Naive B cell (primary cell): ENCODE measurements at places on chromosomes 5 and 9.
A peak's percentile ranks its signal among the peaks of the same experiment; 100 is the strongest.

DNA sequence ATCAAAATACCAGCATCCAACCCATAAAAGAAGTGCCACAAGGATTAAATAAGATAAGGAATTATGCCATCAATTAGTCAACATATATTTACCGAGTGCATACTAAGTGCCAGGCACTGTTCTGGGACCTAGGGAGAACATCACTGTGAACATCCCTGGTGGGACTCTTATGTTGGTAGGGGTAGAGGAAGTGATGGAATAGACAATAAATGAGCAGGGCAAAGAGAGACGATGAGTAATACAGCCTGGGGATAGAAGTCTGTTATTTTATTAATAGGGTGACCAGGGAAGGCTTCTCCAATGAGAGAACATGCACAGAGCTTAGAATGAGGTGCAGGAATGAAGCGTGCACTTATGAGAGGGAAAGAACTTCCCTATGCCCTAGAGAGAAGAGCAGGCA lies 47.4 kb upstream of the VLDLR start:
- no peak for DNase-seq

- DNase-seq, result no peak
Measured at GRCh38 chr5:115349001-115349817, 52.8 kb upstream of the CCDC112 start.

DNA sequence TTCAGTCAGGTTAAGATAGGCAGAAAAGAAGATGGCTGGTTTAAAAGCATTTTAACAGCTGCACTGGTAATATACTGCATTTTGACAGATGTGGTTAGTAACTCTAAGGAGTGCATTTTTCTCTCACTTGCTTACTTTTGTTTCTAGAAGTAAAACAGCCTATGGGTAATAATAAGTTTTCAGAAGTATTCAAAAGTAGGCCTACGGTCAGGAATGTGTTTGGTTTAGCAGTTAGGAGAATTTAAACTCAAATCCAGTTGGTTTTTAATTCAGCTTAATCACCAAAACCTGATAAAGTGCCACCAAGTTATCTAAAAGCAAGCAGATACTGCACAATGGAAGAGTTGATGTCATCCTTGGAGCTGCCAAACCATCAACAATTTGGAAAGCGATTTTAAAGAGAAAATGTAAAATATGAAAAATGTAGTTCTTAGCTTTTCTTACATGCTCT lies 160.3 kb downstream of the ARSB start:
- no peak for DNase-seq

DNA sequence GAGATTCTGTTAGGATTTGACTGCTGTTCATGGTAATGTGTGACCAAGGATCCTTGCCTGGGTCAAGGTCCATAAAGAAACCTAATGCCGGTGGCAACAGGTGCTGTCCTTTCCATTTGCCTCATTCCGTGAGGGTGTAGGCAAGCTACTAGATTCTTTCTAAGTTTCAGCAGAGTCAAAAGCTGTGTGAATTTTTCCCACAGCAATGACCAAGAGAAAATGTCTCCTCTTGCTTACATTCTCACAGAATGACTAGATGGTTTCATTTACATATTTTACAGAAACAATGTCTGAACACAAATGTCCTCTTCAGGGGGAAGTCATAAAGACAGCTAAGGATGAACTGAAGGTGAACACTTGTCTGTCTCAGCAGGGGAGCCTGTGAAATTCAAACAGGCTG lies 75.3 kb upstream of the SV2C start:
- DNase-seq, result no peak

DNA sequence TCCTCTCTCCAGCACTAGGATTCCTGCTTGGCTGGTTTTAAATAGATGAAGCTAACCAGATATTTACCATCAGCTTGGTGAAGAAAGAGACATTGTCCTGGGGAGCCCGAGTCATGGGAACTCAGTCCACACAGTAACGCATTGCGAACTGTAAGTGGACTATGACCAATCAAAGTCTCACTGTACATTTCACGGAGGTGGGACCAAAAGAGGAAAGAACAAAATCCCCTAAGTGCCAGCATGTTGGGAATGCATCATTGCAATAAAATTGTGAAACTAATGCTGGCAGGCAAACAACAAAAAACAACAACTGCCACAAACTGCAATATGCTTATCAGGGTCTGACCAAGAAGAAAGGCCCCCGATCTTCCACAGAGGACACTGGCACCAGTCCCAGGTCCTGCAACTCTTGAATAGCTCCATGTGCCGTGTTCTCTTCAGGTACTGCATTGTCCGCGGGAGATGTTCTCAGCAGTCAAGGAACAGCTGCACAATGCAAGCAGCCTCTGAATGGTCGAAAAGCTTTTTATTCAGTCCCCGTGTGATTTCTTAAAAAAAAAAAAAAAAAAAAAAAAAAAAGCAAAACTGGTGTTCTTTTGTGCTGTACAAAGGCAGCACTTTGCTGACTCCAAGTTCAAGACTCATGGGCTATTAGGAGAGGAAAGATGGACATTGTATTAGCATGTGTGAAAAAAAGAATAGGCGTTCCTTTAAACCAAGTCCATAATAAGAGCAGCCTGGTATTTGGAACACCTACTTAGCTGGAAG lies 38.1 kb downstream of the SEMA6A start:
- DNase-seq, result no peak

DNA sequence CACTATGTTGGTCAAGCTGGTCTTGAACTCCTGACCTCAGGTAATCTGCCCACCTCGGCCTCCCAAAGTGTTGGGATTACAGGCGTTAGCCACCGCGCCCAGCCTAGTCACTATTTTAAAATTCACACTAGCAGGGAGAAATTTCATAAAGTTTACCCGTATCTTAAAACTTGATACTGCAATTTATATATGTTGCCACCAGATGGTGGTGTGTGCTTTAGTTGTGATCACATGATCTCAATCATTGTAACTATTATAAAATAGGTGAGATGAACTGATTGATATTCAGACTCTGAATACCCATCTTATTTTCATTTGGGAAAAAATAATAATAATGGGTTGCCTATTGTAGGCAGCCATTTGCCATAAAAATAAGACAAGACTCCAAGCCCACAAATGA lies 1330.4 kb upstream of the WWC1 start:
- DNase-seq, result no peak

DNA sequence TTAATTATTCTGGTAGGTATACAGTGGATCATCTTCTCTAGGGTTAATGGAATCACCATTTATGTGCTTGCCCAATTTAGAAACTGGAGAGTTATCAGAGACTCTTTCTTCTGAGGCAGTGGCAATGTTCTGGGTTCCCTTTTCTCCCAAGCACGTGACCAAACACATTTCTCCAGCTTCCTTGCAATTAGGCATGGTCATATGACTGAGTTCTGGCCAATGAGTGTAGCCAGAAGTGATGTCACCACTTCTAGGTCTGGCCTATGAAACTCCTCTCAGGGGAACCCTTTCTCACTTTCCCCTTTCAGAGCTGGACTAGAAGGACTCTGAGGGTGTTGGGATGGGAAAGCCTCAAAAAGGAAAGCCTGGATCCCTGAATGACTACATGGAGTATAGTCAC lies 172.0 kb downstream of the NSG2 start:
- DNase-seq, result no peak

DNA sequence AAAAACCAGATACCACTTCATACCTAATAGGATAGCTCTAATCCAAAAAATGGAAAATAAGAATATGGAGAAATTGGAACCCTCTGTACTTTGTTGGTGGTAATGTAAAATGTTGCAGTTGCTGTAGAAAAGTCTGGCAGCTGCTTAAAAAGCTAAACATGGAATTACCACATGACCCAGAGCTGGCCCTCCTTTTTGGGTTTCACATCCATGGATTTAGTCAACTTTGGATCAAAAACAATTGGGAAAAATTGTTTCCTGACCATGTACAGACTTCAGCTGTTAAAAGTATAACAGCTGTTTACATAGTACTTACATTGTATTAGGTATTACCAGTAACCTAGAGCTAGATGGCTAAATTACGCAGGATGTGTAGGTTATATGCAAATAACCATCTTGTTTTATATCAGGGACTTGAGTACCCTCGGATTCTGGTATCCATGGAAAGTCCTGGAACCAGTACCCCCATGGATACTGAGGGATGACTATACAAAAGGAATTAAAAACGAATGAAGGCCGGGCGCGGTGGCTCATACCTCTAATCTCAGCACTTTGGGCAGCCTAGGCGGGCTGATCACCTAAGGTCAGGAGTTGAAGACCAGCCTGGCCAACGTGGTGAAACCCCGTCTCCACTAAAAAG lies 15.8 kb downstream of the DNAJA1 start:
- DNase-seq, result no peak

DNA sequence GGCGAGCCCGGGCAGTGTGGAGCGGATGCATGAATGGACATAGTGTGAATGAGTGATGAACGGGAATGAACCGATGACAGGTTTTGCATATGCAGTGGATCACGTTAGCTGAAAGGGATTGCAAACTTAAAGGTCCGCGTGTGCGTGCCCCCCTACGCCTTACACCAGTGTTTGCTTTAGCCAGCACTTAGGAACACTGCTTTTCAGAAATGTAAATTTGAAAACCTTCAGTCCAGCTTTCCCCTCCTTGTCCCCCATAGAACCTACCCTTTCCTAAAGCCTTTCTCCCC lies 692 bp downstream of the PSAT1 start:
- DNase-seq, result no peak

DNA sequence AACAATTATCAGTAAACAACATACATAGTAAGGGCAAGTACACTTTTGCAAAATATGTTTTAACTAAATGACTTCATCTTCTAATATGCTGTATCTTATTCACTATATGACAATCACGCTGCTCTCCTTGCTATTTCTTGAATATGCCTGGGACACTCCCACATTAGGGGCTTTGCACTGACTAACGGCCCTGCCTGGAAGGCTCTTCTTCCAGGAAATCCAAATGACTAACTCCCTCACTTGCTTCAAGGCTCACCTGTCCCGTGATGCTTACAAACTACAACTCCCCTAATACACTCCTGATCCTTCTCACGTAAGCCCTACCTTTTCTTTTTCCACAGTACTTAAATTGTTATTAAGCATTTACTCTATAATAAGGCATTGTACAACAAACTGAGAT lies 10.6 kb downstream of the ERP44 start:
- no peak for DNase-seq

DNA sequence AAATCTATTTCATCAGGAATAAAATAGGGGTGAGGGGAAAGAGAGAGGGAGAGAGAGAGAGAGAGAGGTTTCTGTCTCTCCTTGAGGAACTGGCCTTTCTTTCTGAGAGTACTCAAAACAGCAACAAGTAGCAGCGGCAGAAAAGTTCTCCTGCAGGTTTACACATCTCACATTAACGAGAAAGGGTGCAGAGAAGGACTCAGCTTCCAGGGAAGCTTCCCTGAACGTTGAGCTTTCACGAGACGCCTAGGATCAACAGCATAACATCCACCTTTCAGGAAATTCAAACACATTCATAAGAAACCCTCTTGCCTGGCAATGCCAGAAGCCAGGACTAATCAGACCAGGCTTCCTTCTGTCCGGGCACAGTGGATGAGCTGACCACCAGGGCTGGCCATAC lies 162.9 kb downstream of the ZDHHC21 start:
- DNase-seq, result no peak

GRCh38 chr9:79210541-79211243 lies 361.1 kb upstream of the TLE4 start:
- DNase-seq, result no peak

GRCh38 chr9:127418037-127418471 lies 6.1 kb upstream of the ZNF79 start:
- peak; percentile 24 for DNase-seq

DNA sequence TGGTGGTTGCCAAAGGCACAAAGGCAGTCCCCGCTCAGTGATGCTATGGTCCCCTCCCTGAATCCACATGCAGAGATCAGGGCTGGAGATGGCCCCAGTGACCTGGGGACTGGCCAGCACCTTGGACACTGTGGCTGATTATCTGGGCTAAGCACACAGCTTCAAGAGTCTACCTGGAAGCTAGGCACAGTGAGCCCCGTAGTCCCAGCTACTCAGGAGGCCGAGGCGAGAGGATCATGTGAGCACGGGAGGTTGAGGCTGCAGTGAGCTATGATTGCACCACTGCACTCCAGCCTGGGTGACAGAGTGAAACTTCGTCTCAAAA lies 8.3 kb upstream of the SCGB3A1 start:
- DNase-seq, result no peak

- no peak for DNase-seq
Measured at GRCh38 chr9:93315118-93315517, 131.2 kb downstream of the WNK2 start.

DNA sequence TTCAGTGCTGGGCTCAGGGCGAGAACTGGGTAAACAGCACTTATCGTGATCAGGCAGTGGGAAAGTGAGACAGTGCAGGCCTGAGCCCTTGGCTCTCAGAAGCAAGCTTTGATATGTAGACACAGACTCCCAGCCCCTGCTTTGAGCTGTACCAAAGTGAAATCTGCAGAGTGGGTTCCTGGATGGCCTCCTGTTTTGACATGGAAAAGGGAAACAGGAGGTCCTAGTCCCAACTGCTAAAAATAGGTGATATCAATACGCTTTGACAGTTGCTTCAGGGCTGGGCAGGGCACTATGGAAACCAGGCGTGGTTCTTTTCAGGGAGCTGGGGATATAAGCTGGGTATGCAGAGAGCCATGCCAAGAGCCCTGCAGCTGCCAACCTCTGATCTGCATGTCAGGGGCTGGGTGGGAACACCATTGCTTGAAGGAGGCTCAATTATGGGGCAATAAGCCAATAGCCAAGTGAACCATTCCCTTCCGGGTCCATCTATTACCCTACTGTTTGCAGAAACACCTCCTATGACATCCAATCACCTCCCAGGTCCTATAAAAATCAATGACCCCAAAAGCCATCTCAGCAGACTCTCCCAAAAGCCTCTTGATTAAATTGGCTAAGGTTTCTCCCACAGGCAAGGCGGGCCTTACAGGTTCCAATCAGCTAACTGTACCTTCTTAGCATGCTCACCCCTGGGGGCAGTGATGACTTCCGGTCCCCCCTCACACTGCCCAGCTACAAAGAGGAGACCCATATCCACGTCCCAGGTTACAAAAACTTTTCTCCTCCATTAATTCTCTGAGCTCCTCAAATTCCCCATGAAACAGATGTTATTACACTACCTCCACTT lies 45.8 kb downstream of the EPB41L4B start:
- DNase-seq, result no peak

GRCh38 chr9:117268847-117269446 lies 145.9 kb downstream of the ASTN2 start:
- no peak for DNase-seq

- no peak for DNase-seq
Measured at GRCh38 chr9:103183701-103184171, 188.6 kb downstream of the CYLC2 start.

DNA sequence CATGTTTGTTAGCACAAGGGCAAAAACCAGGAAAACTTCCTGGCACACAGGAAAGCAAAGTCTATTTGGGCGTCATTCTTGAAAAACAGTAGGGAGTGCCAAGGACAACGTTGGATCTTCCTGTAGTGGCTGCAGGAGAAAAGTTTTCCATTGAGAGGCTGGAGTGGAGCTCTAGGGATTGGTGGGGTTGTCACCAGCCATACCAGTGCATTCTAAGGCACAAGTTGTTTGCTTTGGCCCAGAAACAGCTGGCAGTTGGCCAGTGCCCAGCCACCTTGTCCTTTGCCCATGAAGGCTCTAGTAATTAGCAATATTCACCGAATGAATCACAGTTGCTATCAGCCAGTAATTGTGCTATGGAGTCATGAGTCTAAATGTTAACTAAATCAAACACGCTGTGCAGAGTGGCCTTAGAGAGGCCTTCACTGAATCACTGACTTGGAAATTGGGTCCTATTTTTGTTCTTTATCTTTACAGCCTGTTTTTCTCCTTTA lies 26.4 kb downstream of the TNFSF15 start:
- no peak for DNase-seq
